NAMALWA (cell line): ENCODE measurements at places on chromosomes 2 and 18.

- no peak for DNase-seq
Observed at GRCh38 chr2:220373878-220374277, 746.4 kb downstream of the SLC4A3 start.

DNA sequence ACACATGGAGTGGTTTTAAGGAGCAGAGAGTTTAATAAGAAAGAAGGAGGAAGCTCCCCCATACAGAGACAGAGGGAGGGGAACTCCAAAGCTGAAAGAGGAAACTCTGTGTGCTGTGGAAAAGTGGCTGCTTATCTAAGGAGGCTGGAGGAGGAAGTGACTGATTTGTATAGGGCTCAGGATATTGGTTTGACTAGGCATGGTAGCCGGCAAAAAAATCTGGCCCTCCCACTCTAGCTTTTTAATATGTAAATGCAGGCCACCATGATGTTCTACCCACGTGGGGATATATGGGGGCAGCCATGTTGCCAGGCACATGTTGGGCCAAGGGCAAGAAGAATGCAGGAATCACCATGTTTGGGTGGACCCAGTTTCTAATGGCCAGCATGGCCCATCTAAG, 64.3 kb downstream of the HNMT start:
- peak; percentile 7 for DNase-seq

DNA sequence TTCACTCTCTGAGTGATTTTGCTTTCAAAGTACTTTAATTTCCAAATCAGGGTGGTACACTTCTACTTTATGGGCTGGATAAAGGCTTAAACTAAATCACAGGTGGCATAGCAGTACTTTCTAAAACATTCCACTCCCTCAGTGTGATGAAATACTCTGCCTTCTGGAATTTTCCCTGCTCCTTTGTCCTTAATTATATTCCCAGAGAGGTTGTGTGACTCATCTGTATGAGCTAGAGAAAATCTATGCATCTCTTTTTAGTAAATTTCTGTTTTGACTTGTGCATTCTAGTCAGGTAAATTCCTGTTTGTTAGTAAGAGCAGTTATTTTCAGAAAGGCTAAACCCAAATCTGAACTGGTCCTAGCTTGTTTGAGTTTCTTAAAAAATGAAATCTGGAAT, 29.0 kb upstream of the PLA2R1 start:
- no peak for DNase-seq

- DNase-seq: no peak
Observed at GRCh38 chr2:232320443-232320803, 58.1 kb upstream of the ALPP start.

- no peak for DNase-seq
Observed at GRCh38 chr2:205188239-205189138, 493.8 kb upstream of the NRP2 start.

DNA sequence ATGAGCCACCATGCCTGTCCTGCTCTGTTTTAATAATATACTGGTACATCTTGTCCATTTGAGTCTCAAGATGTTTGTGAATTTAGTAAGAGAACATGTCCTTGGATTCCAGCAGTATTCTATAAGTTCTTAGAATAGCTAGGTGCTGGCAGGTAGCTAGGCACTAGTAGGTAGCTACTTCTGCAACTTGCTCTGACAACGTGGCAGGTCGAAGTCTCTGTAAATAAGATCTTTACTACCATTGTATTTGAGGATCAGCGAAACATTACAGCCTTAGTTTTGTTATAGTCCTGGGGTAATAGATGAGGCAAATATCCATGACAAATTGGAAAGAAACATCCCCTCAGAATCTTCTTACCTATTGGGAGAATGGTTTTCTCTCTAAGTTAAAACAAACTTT, 14.2 kb upstream of the PRELID3A start:
- DNase-seq: no peak

DNA sequence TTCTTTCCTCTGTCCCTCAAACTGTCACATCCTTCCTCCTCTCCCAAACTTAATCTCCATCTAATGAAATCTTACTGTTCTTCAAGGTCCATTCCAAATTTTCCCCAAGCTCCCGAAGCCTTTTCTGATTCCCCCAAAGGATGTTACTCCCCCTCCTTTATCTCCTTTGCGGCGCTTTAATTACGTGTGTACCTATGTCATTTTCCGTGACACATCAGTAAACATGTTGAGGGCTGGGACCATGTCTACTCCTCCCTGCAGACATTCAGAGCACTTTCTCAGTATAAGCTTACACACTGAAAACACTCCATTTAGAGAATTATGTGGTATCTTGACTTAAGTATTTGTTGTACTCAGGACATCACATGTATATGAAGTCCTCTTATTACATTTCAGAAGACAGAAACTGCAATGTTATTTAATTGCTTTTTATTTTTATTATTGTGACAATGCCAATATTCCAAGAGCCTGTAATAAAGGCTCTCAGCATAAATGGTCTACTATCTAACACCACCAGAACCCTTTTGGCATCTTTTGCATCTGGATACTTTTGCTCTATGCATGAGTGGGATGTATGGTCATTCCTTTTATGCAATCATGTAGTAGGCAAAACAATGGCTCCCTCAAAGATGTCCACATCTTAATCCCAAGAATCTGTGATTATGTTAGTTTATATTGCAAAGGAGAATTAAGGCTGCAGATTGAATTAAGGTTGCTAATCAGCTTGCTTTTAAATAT, 1.8 kb downstream of the NMI start:
- no peak for DNase-seq

DNA sequence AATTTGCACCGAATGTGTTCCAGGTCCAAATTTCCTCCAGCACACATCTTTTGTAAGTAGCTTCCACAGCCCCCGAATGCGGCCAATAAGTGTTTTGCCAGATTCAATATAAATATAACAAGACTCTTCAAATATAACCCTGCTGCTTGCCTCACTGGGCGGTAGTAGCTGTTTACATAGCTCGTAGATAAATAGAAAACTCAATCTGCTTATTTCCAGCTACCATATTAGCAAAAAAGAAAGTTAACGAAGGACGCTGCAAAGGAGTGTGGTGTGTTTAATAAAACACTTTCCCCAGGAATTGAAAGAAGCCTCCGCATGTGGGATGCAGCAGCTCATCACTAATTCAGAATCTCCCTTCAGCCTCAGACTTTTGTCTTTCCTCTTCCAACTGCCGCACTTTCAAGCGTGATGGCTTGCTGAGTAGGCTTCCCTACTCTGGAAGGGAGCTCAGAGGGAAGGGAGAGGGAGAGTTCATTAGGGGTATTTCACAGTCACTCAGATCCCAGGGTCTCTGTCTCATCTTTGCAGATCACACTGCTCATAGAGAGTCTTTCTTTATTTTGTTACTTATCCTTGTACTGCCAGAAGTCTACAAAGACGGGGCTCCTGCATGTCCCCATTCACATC, 367.0 kb downstream of the RND3 start:
- no peak for DNase-seq

- peak; percentile 43 for DNase-seq
Observed at GRCh38 chr2:119126650-119127049, 31.9 kb downstream of the C1QL2 start.

- DNase-seq: no peak
Observed at GRCh38 chr2:196935432-196935831, 8.9 kb upstream of the PGAP1 start.
